ENCODE measurements at places on chromosomes 7 and 10.

DNA sequence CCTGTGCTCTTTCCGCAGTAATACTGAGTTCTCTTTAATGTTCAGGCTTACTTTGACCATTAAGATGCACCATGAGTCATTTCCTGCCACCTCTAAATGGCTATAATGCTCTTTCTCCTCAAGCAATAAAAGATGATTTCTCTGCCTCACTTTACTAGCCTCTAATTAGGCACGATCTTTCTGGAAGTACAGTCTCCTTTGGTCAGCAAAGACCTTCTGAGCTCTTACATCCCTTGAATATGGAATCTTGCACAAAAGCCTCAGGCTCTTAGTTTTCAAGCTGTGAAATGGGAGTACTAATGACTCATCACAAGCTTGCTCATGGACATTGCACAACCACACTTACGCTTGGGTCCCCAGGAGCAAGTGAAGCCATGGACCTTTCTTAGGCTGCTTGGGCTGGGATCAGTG, 85.9 kb downstream of the FRMD4A start:
- DNase-seq: no peak

DNA sequence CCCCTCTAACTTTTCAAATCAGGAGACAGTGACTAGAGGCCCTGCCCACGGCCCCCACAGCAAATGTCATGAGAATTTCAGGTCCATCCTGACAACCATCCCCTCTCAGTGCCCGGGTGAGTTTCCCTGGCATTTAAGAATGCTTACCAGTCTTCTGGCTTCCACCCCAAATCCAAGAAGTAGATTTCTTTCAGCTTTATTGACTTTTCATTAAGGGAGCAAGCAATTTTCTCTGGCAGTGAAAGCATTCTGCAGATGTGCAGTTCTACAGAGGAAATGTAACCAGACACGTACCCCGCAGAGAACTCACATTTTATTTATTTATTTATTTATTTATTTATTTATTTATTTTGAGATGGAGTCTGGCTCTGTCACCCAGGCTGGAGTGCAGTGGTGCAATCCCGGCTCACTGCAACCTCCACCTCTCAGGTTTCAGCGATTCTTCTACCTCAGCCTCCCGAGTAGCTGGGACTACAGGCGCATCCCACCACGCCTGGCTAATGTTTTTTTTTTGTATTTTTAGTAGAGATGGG, 120.9 kb upstream of the KCTD7 start:
- DNase-seq: no peak

DNA sequence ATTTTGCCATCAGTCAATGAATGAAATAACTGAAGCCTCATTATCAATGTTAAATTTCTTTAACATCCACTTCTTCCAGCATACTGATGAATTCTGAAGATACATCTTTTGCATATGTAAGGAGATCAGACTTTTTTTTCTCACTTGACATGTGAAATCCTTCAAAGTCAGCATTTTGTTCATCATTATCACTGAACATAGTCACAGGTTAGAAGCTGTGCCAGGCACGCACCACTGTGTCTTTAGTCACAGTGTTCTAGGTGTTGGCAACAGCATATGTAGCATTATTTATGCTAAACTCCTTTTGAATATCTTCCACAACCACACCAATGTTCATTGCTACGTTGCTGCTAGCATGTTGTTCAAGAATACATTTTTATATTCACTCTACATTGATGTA, 424.2 kb upstream of the LRGUK start:
- no peak for DNase-seq

DNA sequence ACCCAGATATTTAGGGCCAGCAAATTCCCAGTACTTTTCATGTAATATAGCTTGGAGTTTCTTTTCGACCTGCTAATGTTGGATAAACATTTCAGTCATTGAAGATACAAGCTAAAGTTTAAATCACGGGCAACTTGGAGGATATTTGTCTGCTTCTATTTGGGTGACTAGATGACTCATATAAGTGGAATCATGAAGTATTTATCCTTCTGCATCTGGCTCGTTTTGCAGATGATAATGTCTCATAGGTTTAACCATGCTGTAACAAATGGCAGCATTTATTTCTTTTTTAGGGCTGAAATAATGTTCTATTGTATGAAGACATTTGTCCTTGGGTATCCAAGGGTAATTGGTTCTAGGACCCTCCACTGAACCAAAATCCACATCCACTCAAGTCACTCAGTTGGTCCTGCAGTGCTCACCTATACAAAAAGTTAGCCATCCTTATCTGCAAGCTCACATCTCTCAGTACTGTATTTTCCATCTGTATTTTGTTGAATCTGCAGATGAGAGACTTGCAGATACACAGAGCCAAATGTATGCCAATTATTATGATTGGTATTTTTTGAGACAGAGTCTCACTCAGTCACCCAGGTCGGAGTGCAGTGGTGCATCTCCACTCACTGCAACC, 187.2 kb upstream of the CSTF2T start:
- no peak for DNase-seq

- no peak for DNase-seq
Measured at GRCh38 chr7:38311329-38311937, 38.0 kb upstream of the TARP start.

DNA sequence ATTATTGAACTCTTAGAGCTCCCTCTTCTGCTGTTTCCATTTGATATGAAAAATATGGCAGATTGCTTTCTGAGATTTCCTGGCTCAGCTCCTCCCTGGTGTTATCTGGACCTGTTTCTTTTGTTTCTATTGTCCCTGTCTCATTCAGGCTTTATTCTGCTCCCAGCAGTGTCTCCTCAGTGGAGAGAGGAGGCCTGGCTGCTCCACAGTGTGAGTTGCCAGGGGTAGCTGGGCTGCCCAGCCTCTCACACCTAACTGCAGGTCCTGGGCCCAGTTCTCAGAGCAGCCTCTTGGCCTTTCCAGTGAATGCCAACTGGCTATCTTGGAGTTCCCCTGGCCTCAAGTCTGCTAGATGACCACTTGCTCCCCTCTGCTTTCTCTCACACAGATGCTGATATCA, 127.0 kb downstream of the VPS41 start:
- DNase-seq: no peak

DNA sequence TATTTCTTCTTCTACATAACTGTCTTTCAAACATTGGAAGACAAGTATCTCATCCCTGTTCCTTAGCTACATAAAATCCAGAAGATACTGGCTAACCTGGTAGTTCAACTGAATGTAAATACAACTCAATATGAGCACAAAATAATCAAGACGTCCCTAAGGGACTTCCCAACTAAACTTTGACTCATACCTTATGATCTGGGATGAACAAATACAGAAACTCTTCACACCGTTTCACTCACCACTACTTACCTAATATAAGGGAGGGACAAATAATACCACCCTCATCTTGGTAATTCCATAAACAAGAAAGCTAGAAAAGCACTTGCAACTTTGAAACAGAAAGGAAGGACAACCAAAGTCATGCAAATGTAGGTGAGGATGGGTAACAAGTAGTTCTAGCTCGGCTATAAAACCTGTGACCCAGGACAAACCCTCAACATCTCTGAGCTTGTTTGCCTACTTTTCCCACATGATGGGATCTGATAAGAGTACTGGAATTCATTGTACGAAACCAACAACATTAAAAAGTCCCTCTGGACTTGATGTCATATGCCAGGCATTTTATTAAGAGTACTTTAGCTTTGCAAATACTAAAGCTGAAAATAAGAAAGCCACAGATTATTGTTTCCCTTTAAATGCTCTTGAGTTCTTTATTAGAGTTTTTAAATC, 121.9 kb downstream of the STRA8 start:
- DNase-seq: no peak

DNA sequence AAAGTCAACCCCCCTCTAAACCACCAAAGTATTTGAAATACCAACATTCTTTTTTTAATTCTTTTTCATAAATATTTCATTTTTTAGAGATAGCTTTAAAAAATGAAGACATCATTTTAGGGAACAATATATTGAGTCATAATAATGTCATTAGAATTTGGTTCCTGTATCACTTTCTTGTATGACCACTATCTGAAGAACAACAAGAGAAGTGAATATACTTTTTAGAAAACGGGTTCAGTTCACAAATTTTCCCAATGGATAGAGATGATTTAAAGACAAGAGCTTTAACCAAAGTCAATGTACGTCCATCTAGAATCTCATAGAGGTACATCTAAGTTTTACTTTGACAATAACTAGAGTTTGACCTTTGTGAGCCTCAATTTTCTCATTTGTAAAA, 48.2 kb downstream of the CUBN start:
- DNase-seq: no peak

DNA sequence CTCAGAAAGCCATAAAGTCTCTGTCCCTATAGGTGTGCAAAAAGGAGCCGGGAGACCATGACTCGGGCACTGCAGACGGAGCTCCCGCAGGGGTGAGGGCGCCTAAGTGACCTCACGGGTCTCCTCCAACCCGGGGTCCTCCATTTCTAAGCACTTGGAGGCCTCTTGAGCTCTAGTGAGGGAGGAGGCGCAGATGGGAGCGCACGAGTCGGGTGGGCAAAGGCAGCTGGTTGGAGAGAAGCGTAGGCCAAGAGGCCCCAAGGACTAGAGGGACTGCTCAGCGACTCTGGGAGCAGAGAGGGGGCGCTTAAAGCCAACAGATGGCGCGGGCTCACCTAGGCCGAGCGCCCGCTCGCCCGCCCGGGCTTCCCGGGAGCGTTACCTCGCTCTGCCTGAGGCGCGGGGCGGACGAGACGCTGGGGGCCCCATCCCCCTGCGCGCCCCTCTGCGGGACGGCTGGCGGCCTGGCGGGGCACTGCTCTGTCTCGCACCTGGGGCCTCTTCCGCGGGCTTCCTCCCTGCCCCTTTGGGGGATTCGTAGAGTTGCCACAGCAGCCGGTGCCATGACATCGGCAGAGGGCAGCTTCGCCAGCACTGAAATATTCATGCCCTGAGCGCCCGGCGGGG, 523 bp upstream of the CDH23 start:
- DNase-seq: no peak

- DNase-seq: no peak
Measured at GRCh38 chr7:142516038-142516501, 233.2 kb upstream of the PRSS1 start.

GRCh38 chr7:18844735-18845134, 272.7 kb downstream of the TWIST1 start:
- no peak for DNase-seq

- no peak for DNase-seq
Measured at GRCh38 chr10:102140218-102140617, 7.4 kb downstream of the PPRC1 start.

GRCh38 chr10:17744341-17744861, 7.6 kb upstream of the TMEM236 start:
- DNase-seq: no peak

DNA sequence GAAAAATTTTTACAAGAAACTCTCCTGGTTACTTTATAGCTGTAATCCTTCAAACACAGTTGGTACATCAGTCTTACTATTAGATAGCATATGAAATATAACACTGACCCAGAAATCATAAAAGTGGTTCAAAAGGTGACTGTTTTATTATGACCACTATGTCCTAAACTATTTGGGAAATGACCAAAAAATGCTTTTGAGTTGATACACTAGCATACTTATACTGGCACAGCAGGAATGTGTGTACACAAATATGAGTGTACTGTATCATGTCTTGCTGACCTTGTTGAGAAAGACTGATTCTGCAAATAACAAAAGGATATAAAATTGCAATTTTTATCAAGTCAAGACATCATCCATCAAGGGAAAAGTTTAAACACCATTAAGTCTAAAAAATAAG, 24.3 kb downstream of the CSTF2T start:
- DNase-seq: no peak

GRCh38 chr7:128963327-128963757, 25.6 kb downstream of the IRF5 start:
- no peak for DNase-seq

DNA sequence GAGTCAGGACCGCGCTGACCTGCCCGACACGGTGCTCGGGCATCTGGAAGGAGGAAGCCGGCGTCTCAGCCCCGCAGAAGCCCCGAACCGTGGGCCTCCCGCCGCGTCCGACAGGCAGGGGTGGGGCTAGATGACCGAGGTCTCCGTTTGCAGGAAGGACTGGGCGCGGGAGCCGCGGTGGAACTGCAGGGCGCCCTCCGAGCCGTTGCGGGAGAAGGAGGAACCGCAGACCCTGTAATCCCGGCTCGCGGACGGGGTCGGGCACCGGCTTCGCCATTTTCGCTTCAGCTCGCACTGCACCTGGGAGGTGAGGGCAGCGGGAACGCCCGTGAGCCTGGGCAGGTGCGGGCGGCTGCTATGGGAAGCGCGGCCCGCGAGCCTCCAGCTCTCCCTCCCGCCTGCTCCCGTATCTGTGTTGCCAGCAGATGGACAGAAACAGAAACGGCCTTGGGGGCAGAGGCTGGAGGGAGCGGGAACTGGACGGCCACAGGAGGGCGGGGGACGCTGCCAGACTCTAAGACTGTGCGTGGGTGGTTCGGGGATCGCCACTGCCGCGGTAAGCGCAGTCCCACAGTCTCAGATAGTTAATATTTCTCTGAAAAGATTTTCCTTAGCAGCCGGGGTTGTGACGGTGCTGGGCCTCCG, 114.1 kb downstream of the VIPR2 start:
- DNase-seq: no peak

GRCh38 chr7:116859323-116859722, 3.1 kb upstream of the CAPZA2 start:
- DNase-seq: no peak

- DNase-seq: no peak
Measured at GRCh38 chr7:156892081-156892800, 742 bp downstream of the LMBR1 start.

All from esophagus squamous epithelium (tissue), 5 donors.